ENCODE measurements at places on chromosomes 2 and 18.

GRCh38 chr2:71208756-71209155 is 18.1 kb downstream of the PAIP2B start:
- no peak for DNase-seq

DNA sequence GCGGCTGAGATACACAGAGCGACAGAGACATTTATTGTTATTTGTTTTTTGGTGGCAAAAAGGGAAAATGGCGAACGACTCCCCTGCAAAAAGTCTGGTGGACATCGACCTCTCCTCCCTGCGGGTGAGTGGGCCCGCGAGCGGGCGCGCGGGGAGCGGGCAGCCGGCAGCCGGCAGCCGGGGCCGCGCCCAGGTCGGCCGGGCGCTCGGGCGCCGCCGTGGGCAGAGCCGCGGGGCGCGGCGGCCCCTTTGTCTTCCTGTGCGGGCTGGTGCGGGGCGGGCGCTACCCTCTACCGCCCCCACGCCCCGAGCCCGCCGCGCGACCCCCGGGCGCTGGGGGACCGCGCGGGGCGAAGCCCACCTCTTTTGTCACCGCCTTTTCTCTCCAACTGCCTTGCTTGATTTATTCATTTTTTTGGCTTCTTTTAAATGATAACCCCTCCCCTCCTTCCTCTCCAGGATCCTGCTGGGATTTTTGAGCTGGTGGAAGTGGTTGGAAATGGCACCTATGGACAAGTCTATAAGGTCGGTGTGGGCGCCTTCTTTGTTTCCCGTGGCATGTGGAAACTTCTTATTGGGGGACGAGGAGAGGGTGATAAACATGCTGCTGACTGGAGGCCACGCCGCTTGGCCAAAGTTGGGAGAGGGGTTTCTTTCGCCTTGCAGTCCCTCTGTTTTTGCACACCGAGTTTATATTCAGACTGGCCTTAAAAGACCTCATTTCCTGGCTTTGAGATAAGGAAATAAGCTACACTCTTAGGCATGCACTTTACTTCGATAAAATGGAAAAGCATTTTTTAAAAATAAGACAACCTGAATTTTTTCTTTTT is 722 bp downstream of the MAP4K4 start:
- no peak for DNase-seq

GRCh38 chr2:27255660-27256059 is 7.2 kb downstream of the SLC30A3 start:
- DNase-seq: no peak

DNA sequence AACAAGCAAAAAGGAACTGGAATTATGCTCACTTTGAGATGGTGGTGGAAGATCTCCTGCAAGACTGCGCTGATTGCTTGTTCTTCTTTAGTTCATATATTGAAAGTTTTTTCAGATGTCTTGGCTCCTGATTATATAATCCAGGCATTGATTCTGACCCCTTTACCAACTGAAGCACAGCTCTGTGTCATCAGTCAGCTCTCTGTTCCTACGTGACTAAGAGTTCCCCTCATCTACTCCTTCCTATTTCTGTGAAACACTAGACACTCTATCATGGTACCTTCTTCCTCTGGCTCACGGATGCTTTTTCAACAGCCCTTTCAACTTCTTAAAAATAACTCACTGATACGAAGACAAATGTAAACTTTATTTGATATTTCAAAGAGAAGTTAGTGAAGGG is 788.6 kb downstream of the SOCS6 start:
- no peak for DNase-seq

DNA sequence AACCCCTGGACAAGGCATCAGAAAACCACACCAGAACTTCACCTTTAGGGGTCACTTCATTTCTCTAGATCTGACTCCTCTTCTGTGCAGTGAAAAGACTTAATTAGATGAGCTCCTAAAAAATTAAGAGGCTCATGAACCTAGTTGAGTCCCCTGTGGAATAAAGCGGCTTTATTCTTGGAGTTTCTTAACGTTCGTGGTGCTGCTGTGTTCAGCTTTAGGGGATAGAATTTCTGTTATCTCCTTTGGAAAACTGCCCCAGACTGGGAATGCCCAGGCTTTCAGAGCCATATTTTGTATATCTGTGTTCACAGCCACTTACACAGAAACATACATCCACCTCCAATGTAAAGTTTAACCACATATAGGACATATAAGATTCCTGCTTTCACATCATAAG is 165.8 kb downstream of the ANTXR1 start:
- DNase-seq: no peak

DNA sequence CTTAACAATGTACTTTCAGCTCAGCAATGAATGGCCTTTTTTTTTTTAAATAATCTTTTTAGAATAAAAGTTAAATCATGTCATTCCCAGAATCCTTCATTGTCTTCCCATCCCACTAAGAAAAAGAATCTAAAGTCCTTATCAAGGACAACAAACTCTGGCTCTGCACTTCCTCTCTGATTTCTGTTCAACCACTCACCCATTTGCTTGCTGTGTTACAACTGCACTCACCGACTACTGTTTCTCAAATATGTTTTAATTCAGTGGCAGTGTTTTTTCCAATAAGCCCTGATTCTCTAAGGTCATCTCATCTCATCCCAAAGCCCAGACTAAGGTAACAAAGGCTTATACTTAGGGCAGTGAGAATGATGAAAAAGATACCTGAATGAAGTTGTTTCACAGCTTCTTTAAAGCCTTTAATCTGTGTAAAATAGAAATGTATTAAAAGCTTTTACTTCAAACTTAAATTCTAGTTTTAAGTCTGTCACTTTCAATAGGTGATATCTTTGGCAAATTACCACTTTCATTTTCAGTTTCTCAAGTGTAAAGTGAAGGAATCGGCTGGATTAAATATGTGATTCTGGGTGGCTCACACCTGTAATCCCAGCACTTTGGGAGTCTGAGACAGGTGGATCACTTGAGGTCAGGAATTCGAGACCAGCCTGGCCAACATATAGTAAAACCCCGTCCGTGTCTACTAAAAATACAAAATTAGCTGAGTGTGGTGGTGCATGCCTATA is 87.6 kb downstream of the RBBP8 start:
- no peak for DNase-seq

DNA sequence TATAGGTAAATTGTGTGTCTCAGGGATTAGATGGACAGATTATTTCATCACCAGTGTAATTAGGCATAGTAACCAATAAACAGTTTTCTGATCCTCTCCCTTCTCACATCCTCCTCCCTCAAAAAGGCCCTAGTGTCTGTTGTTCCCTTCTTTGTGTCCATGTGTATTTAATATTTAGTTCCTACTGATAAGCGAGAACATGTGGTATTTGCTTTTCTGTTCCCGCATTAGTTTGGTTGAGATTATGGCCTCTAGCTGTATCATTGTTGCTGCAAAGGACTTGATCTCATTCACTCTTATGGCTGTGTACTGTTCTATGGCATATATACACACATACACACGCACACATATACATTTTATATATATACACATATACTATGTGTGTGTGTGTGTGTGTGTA is 866.2 kb downstream of the CCDC85A start:
- DNase-seq: no peak

GRCh38 chr2:183991968-183992367 is 606.4 kb upstream of the ZNF804A start:
- DNase-seq: no peak

DNA sequence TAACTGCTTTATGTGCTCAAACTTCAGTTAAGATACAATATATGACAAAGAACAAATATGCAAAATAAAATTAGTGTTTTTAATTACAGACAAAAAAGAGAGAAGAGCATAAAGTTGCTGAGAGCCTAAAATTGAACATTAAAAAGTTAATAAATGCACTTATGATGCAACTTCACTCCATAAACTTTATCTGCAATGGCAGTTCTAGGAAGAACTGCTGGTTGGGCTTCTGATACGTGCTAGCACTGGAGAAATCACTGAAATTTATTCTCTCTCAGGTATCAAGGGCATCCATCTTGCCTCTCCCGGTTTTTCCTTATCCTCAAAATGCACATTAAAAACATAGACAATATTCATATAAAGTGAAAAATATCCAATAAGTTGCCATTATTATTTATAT is 35.7 kb downstream of the MYO3B start:
- DNase-seq: no peak

- no peak for DNase-seq
These were observed 1919.1 kb upstream of the PIK3C3 start for GRCh38 chr18:40035966-40036365.

DNA sequence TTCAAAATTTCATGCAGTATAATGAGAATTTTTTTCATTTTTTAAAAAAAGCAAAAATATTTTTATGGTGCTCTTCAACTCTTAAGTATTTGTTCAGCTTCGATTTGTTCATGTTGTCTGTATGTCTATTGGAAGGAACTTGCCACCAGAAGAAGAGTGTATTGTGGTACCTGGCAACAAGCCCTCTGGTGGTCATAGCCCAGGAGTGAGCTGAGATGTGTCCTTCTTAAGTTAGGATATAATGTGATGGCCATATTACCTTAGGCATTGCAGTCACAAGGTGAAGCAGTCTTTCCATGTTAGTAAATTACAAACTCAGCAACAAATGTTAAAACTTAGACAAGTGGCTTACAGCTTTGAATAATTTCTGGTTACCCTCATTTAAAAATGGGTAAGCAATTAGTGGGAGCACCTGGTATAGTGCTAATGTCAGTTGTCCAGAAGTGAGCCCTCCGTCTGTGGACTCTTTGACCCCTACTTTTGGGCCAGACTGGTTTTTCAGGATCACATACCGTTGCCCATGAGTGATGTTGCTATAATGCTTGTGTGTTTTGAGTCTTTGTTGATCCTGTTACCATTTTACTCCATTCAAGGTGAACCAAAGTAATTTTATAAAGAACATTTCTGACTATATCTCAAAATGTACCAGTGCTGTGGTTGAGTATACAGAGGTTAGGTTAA is 57.4 kb downstream of the MYO1B start:
- no peak for DNase-seq

DNA sequence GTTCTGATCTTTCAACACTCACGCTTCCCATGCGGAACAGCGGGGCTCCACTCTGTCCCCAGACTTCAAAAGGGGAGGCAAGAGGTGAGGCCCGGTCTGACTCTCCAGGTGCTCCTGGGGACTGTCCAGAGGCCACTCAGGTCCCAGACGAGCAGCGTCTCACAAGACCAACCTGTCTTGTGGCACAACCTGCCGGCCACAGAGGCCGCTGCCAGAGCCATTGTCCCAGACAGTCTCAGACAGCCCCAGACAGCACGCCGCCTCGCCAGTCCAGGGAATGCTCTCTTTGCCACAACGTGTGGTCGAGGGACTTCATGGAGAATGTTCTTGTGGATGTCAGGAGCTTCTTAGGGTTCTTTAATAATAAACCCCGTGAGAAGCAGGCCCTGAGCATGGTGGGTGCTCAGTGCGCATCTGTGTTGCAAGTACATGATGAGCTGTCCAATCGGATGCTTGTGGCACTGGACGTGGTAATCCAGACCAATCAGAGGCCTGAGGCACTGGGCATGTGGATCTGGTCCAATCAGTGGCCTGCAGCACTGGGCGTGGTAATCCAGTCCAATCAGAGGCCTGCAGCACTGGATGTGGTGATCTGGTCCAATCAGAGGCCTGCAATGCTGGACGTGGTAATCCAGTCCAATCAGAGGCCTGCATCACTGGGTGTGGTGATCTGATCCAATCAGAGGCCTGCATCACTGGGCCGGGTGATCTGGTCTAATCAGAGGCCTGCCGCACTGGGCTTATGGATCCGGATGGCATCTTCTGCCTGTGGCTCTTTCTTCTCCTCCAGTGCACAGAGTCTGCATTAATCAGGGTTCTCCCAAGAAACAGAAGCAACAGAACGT is 76.4 kb downstream of the TMEM18 start:
- no peak for DNase-seq

DNA sequence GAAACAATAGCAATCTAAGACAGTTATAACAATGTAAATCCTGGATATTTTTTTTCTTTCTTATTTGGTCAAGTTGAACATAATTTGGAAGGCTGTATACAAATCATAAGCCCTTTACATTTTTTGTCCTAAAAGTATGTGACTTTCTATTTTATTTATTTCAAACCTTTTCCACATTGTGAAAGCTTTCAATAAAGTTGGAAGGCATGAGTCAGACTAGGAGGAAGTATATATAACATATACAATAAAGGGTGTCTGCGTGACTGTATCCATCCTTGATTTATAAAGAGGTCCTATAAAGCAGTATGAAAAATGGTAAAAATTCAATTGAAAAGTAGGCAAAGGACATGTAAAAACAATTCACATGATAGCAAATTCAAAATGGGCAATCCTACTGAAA is 44.4 kb downstream of the CRACDL start:
- no peak for DNase-seq

DNA sequence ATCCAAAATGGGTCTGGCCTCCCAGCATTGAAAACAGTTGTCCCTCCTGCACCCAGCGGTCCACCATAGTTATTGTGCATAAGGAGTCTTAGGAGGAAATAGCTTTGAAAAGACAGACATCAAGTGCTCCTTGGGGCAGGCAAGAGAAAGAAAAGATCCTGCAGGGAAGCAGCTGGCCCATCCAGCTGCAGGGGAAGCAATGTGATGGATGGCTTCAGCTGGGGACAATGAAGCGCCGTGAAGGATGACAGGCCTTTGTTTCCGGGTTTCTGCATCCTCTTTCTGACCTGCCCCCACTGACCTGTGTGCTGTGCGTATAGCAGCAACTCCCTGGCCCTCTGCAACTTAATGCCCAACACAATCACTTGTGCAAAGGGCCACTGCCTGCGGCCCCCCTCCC is 142.9 kb upstream of the NCKAP5 start:
- no peak for DNase-seq

GRCh38 chr2:222064286-222064685 is 234.5 kb downstream of the PAX3 start:
- no peak for DNase-seq

DNA sequence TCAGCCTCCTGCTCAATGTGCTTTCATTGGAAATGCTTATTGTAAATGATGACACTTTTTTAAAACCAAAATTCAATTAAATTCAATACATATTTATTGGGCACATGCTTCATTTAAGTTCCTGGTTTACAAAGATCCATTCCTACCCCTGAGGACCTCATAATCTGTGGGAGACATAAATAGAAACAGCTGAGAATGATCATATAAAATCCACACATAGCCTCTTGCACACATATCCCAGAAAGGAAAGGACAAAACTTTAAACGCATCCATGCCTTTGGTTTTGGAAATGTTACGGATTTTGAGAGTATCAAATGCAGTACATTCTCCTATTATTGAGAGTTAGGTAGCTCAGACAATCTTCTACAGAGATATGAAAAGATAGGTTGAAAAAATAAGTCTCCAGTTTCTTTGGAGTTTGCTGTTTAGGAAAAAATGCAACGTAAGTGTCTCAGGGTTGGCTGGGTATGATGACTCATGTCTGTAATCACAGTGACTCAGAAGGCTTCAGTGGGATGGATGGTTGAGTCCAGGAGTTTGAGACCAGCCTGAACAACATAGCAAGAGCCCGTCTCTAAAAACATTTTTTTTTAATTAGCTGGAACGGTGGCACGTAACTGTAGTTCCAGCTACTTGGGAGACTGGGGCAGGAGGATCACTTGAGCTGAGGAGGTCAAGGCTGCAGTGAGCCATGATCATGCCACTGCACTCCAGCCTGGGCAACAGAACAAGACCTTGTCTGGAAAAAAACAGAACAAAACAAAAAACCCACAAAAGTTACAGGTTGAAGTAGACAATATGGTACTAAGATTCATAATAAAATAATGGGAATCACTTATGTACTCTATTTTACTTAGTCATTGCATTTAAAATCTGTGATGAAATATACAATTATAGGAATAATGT is 3.9 kb upstream of the PRELID3A start:
- DNase-seq: no peak

- no peak for DNase-seq
These were observed 3.7 kb downstream of the DYM start for GRCh38 chr18:49456794-49457193.

Measured in stimulated activated CD8-positive, alpha-beta memory T cell treated with anti-CD3 and anti-CD28 coated beads, Interleukin-12 subunit alpha, Interleukin-12 subunit beta, amount 100 ng/mL, for 1 hour (primary cell).